Activated CD4-positive, CD25-positive, alpha-beta regulatory T cell treated with anti-CD3 and anti-CD28 coated beads, Interleukin-2, amount 50 U/mL, for 24 hours (primary cell): ENCODE measurements at places on chromosomes 3 and 15.

- no peak for ATAC-seq
Measured at GRCh38 chr15:60486742-60487141, 7.8 kb upstream of the ICE2 start.

GRCh38 chr3:71991046-71991445, 206.1 kb upstream of the PROK2 start:
- ATAC-seq = no peak

DNA sequence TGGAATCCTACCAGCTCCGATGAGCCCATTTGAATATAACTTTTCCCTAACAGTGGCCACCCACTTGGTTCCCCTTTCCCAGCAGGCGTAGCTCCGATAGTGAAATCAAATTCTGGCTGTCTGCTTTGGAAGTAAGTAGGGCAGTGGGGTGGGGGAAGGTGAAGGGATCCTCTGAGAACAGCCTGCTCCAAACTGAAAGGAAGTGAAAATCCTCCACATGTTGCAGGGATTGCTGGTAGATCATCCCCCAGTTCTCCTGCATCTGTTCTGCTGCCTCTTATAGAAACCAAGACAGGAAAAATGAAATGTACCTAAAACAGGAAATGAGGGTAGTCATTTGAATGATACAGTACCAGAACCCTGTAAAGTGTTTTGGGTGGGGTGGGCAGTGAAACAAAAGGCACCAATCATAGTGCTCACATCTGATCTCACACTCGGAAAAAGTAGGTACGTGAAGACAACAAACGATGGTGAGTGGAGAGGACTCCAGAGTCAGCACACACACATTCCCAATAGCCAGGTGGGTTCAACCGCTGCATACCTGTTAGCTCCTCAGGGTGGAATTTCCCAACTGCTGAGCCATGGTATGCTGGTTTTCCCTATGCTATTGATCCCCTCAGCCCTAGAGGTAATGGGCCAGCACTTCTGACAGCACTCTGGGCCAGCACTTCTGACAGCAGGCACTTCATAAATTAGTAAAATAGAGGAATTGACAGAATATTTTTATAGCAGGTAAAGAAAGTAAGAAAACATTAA, 304.9 kb upstream of the ADAMTS9 start:
- no peak for ATAC-seq

GRCh38 chr15:63135804-63136203, 14.1 kb downstream of the LACTB start:
- peak; percentile 87 for ATAC-seq

DNA sequence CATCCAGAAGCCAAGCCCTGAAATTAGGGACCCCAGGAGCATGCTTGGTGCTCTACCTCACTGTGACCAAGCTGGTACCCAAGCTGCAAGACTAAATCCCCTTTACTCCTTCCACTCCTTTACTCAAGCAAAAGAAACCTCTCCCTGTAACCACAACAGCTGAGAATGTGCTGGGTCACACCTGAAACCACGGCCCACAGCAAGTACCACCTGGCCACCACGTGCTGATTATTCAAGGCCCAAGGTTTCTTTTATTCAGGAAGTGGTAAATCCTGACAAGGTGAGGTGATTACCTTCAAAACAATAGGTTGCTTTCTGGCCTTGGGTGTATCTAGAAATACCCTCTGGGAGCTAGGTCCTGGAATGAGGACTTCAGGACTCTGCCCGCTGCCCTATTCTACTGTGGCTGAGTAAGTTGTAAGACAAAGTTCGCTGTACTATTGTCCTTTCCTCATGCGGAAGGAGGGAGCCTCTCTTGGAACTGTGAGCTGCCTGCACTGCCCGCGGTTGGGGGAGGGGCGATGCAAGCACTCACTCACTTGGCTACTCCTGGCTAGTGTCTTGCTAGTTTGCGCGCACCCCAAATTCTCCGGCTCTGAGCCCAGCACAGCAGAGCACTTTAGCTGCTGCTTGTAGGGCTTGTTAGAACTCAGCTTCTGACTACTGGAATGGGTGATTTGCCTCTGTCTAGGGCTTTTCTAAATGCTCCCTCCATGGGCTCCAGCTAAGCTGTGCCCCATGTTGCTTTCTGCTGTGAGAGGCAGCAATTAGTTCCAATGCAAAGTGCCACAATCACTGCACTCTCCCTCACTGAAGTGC, 487.1 kb upstream of the CNTN3 start:
- no peak for ATAC-seq

- no peak for ATAC-seq
Measured at GRCh38 chr3:128495435-128495970, 2.5 kb upstream of the GATA2 start.

- no peak for ATAC-seq
Measured at GRCh38 chr3:148389916-148390315, 307.8 kb upstream of the AGTR1 start.

GRCh38 chr15:59104912-59105732, at the start of gene CCNB2:
Gene CCNB2 (plus strand): TSS chr15:59105146. CDS start chr15:59105269, 123 bp downstream.
- ATAC-seq = peak; percentile 100

GRCh38 chr3:99862208-99862607, 44.5 kb downstream of the CMSS1 start:
- no peak for ATAC-seq

DNA sequence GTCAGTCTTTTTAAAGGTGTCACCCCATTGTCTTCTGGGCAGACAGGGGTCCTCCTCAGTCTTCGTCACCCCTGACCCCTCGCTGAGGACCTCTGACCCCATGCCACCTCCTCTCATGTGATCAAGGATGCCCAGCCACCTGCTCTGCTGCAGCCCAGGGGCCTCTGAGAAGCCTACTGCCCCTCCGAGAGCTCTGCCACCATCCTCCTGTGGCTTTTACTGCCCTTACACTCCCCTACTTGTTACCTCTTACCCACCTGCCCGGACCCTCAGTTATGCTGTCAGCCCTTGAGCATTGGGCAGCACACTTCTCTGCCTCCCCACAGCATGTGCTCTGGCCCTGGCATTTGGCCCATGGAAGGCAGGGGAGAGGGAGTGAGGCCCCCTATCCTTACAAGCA, 123.2 kb downstream of the LRRK1 start:
- ATAC-seq = no peak

GRCh38 chr3:2172561-2173171, 74.0 kb downstream of the CNTN4 start:
- ATAC-seq = no peak

DNA sequence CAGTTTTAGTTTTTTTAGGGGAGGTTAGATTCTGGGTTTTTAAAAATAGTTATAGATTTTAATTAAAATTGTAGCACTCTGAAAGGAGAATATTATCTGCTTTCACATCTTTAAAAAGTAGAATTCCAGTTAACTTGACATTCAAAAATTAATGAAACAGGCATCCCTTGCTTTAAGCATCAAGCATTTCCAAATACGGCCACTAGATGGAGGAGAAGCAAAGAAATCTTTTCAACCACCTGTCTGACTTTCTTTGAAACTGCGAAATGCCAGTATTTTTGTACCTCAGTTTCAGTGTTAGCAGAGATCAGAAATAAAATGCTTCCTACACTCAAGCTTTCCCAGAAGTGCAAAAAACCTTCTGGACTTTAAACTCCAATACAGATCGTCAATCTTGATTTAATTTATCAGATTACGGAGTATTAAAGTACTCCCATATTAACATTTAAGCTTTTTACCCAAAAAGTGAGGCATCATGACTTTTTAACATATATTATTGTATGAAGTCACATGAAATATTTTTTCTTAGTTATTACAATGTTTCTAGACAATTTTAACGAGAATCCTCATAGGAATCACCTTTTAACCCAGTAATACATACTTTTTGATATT, 153.3 kb downstream of the P3H2 start:
- no peak for ATAC-seq

DNA sequence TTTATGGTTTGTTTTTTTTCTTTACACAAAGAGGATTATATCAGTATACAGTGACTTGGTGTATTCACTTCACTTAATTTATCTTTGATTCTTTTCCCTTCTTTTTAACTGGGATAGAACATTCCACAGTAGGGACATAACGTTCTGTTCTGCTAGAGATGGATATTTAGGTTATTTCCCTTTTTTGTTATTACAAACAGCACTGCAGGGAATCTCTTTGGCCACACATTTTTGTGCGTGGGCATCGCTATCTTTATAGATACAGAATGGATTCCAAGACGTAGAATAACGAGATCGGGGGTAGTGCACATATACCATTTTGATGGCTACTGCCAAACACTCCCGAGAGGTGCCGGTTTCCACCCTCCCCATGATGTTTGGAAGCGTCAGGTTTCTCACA, 44.8 kb downstream of the PXYLP1 start:
- no peak for ATAC-seq

DNA sequence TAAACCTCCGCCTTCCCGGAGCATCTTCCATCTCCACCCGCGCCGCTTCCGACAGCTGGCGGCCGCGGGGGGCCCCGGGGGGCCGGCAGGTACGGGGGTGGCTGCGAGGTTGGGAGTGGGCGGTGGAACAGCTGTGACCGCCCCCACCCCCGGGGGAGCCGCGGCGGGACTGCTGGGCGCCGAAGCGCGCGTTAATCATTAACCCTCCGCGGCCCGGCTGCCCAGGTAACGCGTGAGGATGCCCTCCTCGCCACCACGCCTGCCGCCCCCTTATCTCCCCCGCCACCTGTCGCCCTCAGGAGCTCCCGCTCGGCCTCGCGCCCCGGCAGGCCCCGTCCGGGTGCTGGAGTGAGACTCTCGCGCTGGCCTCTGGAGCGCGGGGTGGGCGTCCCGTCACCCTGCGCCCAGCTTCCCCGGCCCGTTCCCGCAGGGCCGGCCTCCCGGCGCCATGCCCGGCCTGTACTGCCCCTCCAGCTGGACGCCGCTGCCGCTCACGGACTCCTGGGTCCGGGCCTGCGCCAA, 757 bp downstream of the VWA5B2 start:
- no peak for ATAC-seq

- ATAC-seq = no peak
Measured at GRCh38 chr3:175185903-175186302, 326.8 kb downstream of the NAALADL2 start.

DNA sequence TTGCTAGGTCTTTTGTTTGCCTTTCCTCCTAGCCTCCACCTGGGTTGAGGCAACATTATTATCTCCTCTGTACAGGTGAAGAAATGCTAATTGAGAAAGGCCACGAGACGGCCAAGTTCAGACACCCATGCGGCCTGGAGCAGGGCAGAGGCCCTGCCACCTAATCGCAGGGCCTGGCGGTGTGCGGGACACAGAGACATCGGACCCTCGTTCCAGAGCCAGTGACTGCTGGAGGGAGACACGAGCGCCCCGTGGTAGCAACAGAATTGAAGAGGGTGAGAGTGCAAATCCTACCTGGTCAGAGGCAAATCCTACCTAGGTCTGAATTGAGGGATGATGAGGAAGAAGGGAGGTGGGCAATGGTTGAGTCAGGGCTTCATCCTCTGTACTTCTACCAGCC, 113.8 kb upstream of the MEF2A start:
- no peak for ATAC-seq

DNA sequence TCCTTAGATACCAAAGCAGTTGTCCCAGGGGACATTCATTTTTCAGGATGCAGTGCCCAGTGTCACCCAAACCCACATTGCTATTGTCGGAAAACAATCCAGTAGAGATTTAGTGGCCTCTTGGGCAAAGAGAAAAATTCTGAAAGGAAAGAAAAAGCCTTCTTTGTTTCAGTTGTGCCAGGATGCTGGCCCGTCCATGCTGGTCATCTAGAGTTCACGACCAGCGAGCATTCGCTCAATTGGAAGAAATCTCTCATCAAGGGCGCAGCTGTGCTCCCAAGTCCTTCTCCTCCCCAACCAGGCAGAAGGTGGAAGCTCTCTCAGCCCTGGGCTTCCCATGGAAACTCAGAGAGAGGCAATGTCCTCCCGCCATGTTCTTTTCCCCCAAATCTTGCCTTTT, 123.7 kb downstream of the MTHFS start:
- ATAC-seq = no peak

DNA sequence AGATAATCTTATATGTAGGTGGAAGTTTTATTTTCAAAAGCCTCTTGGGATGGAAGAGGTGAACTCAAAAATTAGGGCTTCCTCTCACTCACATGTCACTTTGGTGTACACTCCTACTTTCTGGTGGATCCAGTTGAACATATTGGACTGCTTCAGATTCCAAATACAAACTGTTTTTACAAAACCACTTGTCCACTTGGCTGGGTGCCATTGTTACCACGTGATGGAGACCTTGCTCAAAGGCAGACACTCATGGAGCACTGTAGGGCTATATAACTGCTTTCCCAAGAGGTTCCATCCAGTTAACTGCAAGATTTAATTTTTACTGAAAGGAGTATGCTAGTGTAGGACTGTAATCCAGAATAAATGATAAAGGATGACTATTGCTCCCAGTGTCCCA, 307.0 kb downstream of the EPHA6 start:
- ATAC-seq = no peak

GRCh38 chr3:60291115-60291514, 960.1 kb downstream of the FHIT start:
- ATAC-seq = no peak

GRCh38 chr3:119120480-119120879, 25.5 kb upstream of the TEX55 start:
- no peak for ATAC-seq

DNA sequence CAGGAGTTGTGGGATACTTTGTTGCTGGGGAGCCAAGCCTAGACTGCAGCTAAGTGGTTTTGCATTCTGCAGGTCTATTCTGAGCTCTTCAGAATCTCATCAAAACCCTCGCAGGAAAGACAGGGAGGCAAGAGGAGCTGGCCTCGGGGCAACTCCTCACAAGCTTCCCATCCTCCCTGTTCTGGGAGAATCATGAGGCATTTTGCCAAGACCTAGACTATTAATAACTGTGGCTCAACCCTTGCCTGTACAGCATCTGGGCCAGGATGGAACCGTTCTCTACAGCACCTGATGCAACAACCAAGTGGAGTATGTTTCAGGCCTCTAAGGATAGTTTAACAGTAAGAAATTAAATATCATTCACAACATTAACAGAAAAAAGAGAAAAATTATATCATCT, 20.2 kb upstream of the SLC6A20 start:
- ATAC-seq = no peak

GRCh38 chr3:118955914-118956556, 78.6 kb downstream of the IGSF11 start:
- ATAC-seq = no peak

- no peak for ATAC-seq
Measured at GRCh38 chr15:39942753-39943150, 8.8 kb downstream of the EIF2AK4 start.

DNA sequence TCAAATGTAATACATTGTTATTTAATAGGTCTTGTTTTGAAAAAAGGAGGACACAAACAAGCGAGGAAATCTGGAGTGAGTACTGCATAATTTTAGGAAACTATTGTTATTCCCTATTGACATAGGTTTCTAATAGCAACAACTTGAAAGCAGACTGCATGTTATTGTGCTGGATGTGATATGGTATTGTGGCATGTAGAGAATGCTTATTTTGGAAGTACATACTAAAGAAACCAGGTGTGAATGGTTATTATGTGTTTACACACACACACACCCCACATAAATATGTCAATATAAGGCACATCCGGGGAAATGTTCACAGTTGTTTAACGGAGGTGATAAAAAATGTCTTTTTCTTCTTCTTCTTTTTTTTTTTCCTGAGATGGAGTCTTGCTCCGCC, 5.9 kb upstream of the MORF4L1 start:
- ATAC-seq = no peak

DNA sequence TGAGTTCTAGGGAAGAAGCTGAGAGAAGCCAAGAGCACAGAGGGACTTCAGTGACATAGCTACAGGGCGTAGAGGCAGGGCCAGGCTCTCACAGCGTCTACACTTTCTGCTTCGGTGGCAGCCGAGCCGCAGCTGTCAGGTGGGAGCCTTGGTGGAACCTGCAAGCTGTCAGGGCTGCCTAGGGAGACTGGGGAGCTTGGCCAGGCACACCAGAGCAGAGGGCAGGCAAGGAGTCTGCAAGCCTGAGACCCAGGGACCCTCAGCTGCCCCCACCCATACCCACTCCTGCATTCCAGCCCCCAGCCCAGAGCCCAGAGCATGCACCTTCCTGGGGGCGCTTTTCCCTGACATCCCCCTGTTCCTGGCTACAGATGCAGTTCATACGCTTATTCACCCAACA, 13.4 kb upstream of the KLF15 start:
- no peak for ATAC-seq
